Right ventricle myocardium superior (tissue), 1 donor: ENCODE measurements at places on chromosomes 3 and 15.

DNA sequence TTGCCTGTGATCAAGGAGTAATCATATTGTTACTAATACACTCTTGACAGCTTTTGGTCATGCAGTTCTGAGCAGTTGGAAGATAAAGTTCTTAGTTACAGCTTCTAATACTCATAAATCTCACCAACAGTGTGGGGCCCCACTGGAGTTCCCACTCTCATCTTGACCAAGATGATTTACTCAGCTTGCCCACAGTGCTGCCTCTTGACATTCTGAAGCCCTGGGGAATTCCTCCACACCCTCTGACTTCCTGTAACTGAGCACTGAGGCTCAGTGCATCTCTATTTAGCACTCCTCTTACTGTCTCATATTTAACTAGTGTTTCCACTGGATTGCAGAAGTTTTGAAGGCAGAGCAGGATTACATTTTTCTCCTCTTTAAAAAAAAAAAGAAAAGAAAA lies 1.9 kb upstream of the ARL6IP5 start:
- no peak for DNase-seq

DNA sequence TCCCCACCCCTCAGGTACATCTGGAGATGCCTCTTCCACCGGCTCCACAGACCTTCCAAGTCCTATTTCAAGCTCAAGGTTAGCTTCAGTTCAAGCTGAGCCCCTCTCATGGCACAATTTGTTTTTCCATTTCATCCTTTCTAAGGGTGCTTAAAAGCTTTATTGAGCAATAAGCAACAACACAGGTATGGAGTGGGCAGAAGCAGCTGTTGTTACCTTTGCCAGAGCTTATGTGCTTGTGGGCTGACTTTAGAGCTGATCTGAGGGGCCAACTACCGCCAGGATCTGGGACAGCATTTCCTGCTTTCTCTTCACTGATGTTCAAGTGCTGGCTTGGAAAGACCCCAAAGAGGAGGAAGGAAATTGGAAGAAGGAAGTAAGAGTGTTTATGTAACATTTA lies 140.0 kb upstream of the KLHL25 start:
- DNase-seq = no peak

DNA sequence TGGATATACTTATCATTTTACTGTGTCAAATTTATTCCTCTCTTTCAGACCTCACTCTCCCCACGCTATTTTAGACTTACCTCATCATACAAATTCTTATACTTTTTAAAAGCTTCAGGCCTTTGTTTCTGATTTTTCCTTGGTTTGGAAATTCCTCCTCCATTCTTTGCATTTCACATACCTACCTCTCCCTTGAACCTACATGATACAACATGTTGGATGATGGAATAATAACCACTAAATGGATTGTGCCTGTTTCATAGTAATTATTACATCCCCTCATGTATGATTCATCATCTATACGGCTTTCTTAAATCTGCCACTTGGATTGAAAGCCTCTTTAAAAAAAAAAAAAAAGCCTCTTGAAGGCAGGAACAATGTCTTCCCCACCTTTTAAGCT lies 24.6 kb downstream of the TRIP4 start:
- no peak for DNase-seq

DNA sequence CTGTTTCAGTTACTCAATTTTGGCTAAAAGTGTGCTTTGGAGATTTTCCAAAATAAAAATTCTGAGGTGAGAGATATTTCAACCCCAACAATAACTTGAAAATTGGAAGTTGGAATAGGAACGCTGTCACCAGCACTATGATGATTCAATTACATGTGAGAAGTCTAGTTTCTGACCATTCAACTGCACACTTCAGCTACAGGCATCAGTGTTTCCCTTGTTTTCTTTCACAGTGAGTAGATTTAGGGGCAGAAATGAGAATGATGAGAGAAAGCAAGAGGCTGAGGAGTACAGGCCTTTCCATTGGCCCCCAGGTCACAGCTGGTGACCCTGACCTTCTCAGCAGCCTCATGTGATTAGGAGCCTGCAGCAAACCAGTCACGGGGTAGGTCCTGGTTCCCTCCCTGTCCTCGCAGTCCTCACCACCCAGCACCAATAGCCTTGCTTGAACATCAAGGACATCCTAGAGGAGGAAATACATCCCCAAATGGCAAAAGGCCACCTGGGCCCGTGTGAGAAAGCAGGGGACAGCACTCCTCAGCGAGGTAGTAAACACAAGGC lies 10.0 kb upstream of the FILIP1L start:
- no peak for DNase-seq

- DNase-seq = no peak
Observed at GRCh38 chr3:98734735-98735134, 28.4 kb upstream of the ST3GAL6 start.
